ENCODE measurements at places on chromosomes 1 and 21.

DNA sequence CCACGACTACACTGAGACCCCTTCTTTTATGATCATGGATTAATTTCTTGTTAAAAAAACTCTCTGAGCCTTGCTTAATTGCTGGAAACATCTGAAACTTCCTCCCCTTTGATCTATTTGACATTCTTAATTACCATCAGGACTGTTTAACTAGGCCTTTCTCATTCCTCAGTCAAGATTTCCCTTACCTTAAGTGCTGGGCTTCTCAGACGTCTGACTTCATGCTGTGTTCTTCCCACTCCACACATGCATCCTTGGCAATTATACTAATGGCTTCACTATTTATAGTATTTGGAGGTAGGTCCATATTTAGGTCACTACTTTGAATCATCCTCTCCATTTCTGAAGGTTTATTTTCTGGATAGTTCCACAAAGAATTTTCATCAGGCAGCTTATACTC, 341.3 kb upstream of the TMPRSS15 start:
- no peak for DNase-seq

DNA sequence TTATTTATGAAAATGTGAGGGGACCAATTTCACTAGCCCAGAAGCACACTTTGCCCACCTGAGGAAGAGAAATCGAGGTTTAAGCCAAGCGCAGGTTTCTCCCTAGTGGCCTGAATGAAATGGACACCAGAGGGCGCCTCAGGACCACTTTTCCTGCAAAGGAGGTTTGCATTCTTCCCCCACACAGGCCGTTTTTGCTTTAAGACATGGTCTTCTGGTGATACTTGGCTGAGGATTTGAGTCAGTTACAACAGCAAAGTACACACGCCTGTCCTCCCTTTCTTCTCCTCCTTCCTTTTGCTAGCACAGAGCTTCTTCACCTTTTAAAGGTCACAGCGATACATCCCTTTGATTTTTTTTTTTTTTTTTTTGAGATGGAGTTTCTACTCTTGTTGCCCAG, 5.4 kb downstream of the PLA2G2E start:
- peak; percentile 24 for DNase-seq

DNA sequence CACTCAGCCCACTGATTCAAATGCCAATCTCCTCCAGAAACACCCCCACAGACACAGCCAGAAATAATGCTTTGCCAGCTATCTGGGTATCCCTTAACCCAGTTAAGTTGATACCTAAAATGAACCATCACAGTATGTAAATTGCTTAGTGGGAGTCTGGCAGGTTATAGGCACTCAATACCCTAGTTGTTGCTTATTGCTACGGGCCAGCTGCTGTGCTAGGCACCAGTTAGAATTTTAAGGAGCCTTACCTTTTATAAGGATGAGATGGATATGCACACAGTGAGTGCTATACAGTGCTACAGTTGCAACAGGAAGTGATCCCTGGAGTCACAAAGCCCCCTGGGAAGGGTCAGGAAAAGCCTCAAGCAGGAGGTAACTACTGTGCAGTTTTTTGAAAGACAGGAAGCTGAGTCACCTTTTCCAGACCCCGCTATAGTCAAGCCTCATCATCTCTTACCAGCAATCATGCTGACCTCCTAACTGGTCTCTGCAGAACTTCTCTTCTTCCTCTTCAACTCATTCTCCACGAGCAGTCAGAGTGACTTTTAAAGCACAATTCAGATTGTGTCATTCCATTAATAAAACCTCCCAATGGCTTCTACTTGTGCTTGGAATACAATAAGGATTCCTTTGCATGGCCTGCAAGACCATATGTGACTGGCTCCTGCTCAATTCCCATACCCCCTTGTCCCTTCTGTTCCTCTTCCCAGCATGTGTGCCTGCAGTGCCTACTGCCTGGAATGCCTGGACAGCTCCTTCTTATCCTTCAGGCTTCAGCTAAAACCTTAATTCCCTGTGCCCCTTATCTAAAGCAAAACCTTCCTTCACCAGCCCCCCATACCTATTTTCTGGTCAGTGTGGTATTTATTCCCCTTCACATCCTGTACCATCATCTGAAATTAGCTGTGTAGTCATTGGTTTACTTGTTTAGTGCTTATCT, 10.4 kb upstream of the TLR5 start:
- DNase-seq: no peak

DNA sequence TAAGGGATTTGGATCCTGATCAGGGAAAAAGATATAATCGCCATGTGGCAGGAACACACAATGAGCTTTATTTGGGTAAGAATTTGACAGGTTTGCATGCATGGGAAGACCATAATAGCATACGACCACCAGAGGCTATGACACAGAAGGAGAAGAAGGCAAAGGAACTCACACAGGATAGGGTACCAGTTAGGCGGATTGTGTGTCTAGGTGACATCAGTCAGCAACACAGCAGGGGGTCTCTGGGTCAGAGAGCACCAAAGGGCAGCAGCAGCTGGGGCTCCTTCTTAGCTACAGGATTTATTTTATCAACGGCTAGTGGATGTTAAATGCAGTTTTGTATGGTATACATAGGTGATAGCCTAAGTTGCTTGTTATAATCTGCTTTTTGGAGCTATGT, 551.3 kb downstream of the KCNT2 start:
- DNase-seq: no peak

DNA sequence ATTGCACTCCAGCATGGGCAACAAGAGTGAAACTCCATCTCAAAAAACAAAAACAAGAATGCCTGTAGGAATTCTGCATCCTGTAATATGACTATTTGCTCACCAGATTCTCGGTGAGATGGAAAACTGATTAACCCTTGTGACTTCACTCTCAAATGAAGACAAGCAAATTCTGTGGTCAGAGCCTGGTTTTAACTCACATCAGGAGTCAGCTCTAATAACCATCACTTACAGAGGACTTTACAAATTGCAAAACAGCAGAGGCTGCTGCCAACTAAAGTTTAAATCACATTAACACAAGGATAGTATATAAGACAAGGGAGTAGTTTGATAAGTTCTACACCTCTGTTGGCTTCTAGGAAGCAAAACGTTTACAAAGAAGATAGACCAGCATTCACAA, 35.7 kb upstream of the FAM163A start:
- DNase-seq: no peak

- no peak for DNase-seq
Observed at GRCh38 chr1:5507340-5507739, 484.9 kb downstream of the NPHP4 start.

GRCh38 chr1:19475296-19475695, 10.0 kb downstream of the CAPZB start:
- no peak for DNase-seq

GRCh38 chr1:214864896-214865688, 217.4 kb upstream of the KCNK2 start:
- DNase-seq: no peak

DNA sequence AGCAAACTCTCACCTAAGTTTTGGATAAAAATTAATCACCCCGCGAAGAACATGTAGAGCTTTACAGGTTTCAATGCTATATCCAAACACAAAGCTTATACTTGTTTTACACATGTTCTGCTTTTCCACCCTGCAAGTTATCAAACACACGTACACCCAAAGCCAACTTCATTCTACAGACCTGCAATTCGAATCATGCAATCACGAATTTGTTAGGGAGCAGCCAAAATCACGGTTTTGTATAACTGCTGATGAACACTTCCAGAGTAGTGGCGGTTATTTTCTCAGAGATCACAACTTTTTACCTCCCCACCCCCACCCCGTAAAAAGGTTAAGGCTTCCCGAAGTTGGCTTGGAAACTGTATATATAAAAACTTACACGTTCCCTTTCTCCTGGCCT, 1.4 kb downstream of the HMGN1 start:
- no peak for DNase-seq

- DNase-seq: no peak
Observed at GRCh38 chr1:4736254-4736653, 81.8 kb downstream of the AJAP1 start.

- DNase-seq: no peak
Observed at GRCh38 chr1:36803868-36804570, 230.3 kb downstream of the GRIK3 start.

DNA sequence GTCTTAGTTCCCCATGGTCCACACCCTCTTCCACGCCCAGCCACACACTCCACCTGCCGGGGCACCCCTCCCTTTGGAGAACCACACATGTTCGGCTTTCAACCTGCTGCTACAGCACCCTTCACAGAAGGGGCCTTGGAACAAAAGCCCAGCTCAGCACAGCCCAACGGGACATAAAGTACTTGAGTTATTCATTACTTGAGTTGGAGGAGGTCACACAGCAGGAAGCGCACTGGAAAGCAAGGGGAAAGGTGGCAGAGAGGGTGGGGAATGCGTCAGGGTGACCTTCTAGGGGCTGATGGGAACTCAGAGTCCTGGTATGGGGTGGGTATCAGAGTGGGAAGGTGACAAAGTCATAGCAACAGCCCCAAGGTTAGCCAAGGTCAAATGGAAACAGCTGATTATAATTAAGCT, 3.0 kb upstream of the ATP1B1 start:
- DNase-seq: no peak

DNA sequence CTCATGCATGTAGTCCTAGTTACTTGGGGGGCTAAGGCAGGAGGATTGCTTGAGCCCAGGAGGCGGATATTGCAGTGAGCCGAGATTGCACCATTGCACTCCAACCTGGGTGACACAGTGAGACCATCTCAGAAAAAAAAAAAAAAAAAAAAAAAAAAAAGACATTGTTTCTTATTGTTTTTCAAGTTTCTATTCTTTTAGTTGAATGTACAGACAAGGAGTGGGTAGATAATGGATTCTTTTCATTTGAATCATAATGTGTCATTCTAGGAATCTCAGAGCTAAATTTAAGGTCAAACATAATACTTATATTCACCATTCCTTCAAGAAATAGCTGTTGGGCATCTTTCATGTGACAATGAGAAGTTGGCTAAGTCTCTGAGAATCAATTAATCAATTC, 157.0 kb upstream of the C21orf91 start:
- no peak for DNase-seq

DNA sequence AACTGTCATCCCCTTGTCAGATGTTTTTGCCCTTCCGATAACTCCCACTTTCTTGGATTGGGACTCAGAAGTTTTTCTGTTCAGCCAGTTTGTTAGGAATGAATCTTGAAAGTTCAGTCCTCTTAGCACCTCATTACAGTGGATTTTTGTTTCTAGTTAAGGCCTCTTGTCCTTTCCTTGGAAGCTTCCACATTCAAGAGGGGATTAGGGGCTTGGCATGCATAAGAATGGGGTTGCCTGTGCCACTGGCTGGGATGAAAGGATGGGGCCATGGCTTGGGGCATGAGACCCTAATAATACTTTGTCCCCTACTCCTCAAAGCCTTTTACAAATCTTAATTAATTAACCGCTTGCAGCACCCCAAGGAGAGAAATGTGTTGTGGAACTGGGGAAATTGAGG, 2.4 kb upstream of the DHDDS start:
- DNase-seq: no peak

- no peak for DNase-seq
Observed at GRCh38 chr1:62891956-62892562, 108.1 kb downstream of the ATG4C start.

- DNase-seq: no peak
Observed at GRCh38 chr1:95067062-95067461, 5.7 kb downstream of the ALG14 start.

DNA sequence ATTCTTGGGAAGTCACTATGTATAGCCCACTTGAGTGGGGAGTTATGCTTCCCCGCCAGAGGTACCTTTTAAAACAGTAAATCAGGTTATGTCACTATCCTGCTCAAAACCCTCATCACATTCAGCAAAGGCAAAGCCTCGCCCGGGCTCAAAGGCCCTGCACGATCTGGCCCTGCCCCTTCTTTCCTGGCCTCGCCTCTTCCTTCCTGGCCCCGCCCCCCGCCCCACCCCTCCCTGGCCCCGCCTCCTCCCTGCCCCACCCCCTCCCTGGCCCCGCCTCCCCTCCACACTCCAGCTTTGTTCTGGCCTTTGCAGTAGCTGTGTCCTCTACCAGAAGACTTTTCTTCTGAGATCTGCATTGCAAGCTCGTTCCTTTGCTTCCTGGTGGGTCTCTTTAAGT, 6.6 kb downstream of the LDLRAD2 start:
- DNase-seq: no peak

DNA sequence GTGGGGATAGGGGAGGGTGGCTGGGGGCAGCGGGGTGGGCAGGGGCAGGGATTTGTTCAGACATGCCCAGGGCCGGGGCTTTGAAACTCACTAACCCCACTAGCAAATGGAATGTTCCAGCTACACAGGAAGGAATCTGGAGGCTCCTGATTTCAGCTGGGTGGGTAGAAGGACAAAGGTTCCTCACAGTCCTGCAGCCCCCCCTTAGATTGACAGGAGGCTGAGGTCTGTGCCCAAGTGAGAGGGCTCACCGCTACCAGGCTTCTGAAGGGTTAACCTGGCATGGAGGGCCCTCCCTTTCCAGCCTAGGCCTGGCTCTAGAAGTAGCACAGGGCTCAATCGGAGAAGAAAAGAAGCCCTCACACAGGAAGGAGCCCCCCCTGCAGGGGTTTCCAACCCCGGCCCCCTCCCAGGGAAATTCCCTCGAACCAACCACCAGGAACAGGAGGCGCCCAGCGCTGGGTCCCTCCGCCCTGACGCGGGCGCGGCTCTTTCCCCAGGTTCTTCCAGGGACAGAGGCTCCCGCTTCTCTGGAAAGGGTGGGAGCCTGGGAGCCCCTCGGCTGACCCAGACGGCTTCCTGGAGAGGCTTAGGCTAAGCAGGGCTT, 3.3 kb downstream of the EPHA2 start:
- DNase-seq: no peak

GRCh38 chr1:244012202-244012601, 38.9 kb upstream of the ZBTB18 start:
- no peak for DNase-seq

DNA sequence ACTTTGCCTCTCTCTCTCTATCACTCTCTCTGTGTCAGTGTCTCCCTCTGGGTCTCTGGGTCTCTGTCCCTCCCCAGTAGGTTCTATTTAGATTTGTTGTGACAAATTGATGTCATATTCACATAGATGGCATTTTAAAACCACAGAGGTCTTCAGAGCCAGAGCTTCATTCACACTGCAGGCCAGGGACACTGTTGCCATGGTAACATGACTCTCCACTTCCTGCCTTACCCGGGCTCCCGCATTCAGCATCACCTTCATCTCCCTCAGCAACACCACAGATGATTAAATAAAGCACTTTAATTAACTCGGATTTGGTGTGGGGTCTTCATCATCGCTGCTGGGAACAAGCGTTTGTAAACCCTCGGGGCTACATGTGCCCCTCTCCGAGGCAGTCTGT, 132.6 kb downstream of the ETS2 start:
- DNase-seq: no peak

DNA sequence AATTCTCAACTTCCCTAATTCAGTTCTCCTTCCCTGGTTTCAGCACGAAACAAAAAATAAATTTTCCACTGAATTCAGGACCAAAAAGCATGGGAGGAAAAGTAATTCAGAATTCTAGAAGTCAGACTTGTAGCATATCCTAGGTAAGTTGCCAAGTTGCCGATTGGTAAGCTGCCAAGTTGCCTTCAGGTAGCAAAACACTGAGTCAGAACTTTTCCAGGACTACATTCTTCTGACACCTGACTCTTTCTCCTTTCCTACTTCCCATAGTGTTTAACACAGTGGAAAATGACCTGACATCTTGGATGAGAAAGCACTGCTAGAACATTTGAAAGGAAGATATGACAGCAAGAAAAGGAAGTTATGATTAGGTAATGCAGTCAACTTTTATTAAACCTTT, 322.8 kb downstream of the SPATA17 start:
- DNase-seq: no peak

- DNase-seq: peak; percentile 85
Observed at GRCh38 chr1:231934797-231935196, 308.2 kb downstream of the DISC1 start.

Measured in NCI-H1694 treated with DMSO at 0.1 percent for 48 hours (cell line).